ENCODE measurements at places on chromosomes 6 and 20.

DNA sequence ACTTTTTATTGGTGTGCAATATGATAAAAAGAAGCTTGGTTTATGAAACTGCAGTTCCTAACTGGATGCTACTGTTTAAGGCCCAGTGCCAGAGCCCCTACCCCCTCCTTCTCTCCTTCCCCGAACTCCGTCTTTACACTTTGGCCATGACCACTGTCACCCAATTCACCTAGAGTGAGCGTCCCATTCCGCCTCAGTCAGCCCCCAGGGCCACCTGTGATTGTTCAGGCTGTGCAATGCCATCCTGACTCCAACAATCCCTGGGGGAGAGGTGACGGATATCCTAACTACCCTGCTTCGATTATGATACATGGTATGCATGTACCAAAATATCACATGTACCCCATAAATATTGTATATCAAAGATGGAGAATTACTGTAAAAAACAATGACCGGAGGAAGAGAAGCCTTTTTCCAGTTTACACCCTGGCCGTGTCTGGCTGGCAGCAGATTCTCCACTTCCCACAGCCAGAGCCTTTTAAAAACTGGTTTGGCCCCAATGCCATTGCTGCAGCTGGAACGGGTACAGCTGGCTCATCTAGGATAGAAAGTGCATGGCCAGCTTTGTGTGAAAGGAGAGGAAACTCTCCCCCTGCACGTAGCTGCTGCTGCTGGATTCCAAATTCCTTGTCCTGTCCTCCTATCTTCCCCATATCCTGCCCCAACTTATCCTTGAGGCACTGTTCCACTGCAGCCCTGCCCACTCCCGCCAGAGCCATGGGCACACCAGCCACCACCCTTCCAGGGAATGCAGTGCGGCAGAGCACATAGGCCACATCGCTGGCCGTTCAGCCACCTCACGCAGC lies 99.7 kb downstream of the JPH2 start:
- no peak for DNase-seq

DNA sequence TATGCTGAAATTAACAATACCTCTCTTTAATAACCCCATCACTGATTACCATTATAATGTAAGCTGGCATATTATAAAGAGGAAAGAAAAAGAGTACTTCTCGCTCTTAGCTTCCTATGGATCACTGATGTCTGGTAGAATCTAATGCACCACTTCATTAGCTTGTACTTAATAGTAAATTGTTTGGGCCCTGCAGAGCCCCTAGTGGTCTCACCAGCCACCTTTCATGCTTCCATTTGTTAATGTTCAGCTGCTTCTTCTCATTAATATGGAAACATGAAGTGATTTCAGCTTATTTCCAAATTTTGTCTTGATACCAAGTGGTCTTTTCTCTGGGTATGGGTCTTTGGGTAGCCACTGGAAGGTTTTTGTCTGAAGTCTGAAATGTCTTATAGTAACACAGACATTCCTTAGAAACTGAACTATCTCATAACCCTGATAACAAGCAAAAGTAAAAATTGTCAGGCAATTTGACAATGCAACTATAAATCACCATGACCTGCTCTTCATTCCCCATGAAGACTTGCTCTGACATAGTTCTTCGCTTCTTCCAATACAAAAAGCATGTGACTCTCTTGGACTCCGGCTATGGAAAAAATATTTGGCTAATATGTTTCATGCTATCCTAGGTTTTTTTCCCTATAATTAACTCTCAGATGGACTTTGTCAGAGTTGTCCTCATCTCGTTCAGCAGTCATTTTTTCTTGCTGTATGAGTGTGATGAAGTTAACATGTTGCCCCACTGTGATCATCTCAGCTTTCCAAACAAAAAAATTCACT lies 395.8 kb upstream of the MARCKS start:
- DNase-seq = no peak

DNA sequence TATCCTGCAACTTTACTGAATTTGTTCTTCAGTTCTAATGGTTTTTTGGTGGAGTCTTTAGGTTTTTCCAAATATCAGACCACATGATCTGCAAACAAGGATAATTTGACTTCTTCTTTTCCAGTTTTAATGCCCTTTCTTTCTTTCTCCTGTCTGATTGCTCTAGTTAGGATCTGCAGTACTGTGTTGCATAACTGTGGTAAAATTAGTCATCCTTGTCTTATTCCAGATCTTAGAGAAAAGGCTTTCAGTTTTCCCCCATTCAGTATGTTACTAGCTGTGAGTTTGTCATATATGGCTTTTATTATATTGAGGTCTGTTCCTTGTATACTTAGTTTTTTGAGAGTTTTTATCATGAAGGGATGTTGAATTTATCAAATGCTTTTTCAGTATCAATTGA lies 4.3 kb downstream of the MICA start:
- DNase-seq = no peak

DNA sequence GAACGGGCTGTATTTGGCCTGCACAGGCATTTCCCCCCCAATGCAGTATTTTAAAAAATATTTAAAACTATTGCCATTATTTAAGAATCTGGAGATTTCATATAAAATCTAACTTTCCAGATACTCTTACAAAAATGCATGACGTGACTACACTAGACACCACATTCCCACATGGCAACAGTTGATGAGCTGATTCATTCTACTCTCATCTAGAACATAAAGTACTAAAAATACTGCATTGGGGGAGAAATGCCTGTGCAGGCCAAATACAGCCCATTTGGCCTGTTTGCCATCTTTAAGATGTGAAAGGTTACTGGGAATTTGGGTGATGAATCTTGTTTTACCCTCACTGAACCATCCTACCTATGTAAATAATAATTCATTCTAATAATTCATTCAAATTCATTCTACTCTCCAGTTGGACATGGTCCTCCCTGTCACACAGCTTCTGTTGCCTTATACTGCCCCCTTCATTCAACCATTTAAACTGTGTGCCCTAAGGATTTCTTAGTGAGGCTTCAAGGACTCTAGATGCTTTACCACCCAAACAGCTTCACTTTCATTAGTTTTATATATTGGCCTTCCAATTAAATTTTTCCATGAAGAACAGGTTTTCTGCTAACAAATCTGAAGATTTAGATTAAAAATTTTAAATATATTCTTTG lies 6.9 kb upstream of the ZSCAN16 start:
- no peak for DNase-seq

GRCh38 chr6:41326092-41326491 lies 9.3 kb upstream of the NCR2 start:
- no peak for DNase-seq

DNA sequence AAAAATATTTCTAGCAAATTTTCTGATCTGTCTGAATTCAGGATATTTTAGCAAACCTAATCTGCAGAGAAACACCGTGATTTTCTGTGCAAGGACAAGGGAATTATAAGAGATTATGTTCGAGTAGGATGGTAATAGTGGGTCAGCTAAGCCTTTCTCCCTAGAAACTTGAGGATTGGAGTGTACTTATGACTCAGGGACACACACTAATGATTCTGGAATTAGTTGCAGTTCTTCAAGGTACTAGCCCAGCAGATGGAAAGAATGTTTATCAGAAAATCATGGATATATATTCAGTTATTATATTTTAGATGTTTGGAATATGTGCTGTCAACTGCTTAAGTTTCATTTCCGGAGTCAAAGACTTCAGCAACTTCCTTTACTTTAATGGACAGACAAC lies 177.1 kb upstream of the MAP3K7 start:
- no peak for DNase-seq
